Thymus (tissue), 14 donors: ENCODE measurements at places on chromosomes 4 and X. TPM values are rescaled to one million over a fixed set of nuclear protein-coding genes. Genes with fewer than 3 reads are reported as not detected.
A peak's percentile ranks its signal among the peaks of the same experiment; 100 is the strongest.

MAGEA3 gene
- 0.05 TPM for polyA plus RNA-seq

GRCh38 chr4:137572647-137573046, 40.4 kb upstream of the PCDH18 start:
- DNase-seq, result no peak

- DNase-seq, result no peak
Observed at GRCh38 chr4:3680656-3681055, 85.5 kb upstream of the ADRA2C start.

IL2RG gene
- polyA plus RNA-seq, result 197 TPM

GRCh38 chr4:163279713-163280112, 52.7 kb downstream of the NPY1R start:
- DNase-seq, result no peak

GRCh38 chrX:17820100-17820499, 41.0 kb downstream of the RAI2 start:
- no peak for DNase-seq

DNA sequence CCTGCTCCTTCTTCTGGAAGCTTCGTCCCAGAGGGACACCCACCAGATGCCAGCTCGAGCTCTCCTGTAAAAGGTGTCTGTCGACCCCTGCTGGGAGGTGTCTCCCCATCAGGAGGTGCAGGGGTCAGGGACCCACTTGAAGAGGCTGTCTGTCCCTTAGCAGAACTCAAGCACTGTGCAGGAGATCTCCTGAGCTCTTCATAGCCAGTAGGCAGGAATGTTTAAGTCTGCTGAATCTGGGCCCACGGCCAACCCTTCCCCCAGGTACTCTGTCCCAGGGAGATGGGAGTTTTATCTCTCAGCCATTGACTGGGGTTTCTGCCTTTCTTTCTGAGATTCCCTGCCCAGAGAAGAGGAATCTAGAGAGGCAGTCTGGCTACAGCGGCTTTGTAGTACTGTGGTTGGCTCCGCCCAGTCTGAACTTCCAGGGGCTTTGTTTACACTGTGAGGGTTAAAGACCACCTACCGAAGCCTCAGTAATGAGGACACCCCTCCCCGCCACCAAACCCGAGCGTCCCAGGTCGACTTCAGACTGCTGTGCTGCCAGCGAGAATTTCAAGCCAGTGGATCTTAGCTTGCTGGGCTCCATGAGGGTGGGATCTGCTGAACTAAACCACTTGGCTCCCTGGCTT, 1383.0 kb upstream of the TENM3 start:
- DNase-seq, result no peak

PF4V1 gene
- 0.57 TPM for polyA plus RNA-seq

HOPX gene
- polyA plus RNA-seq, result 99.6 TPM

DNA sequence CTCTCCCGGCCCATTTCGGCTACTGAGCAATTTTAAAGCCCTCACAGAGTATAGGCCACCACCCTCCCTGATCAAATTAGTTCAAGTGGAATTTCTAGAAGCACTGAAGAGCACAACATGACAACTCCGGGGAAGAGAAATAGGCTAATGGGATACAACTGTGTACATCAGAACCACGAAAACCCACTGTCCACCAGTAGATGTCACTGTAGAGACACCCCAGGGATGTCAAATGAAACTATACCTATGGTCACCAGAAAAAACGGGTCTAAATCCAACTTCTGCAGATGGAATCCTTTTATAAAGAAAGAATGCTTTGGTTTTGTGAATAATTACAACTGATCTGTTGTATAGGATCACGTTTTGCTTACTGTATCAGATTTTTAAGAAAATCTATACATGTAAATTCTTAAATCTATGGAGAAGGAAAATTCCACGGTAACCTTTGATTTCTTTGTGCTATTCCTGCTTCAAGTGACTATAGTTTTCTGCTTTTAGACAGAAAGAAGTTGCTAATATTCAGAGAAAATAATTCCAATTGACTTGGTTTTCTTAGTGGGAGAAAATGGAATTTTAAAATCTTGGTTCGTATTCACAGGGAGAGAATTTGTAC, 29.5 kb upstream of the MAP3K15 start:
- DNase-seq, result peak; percentile 58

DNA sequence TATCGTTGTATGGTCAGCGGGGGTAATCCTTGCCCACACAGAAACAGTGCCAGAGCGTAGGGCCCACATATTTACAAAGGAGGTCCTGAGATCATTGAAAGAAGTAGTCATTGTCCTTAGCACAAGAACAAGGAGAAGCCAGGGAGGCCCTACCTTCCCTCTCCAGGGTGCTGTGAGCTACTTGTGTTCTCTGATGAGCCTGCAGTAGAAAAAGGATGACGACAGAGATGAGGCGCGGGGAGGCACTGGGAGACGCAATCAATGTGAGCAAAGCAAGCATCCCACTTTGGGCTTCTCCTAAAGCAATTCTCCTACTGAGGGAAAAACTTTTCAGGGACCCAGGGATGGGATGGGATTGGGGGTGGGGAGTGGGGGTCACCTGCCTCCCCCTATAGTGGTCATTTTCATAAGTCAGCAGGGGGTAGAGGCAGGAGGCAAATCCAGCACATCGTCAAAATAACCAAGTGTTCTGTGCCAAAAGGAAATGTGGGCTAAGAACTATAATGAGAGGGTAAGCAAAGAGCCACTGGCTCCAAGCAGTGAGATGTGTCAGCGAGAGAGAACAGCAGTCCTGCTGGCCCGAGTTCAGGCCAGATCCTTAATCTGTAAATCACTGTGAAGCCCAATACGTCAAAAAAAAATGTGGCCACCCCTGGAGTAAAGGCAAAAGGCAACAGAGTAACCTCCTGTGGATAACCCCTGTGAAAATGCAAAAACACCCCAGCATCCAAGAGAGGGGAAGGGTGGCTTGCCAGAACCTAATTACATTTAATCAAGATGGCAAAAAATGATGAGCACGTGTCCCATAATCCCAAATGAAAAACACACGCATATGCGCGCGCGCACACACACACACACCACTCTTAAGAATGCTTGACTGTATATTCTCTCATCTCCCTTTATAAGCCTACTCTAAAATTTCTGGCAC, 136.6 kb upstream of the HHIP start:
- DNase-seq, result no peak

GRCh38 chr4:161704040-161704439, 459.8 kb downstream of the FSTL5 start:
- no peak for DNase-seq

CORIN gene
- polyA plus RNA-seq, result 0.78 TPM

RNF212 gene
- 11.2 TPM for polyA plus RNA-seq

- DNase-seq, result no peak
Observed at GRCh38 chr4:16532240-16532970, 306.1 kb upstream of the TAPT1 start.

- no peak for DNase-seq
Observed at GRCh38 chrX:19566359-19567222, 51.3 kb upstream of the MAP3K15 start.

MCF2 gene
- 2.0 TPM for polyA plus RNA-seq

GRCh38 chr4:136337216-136337615, 1195.1 kb downstream of the PCDH18 start:
- no peak for DNase-seq

GRCh38 chr4:140662082-140662869, 93.5 kb upstream of the UCP1 start:
- no peak for DNase-seq

DNA sequence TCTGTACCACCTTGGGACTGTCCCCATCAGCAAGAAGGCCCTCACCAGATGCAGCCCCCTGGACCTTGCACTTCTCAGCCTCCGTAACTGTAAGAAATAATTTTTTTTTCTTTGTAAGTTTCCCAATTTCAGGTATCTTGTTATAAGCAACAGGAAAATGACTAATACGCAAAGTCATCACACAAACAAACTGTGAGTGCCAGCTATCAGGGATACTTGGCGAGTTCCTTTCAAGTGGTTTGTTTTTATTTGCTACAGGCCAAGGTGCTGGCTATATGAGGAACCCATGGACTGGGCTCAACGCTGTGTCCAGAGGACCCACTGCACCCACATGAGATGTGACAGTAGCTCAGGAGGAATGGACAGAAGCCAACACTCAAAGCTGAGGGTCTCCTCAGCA, 11.5 kb upstream of the GPM6B start:
- DNase-seq, result no peak

DNA sequence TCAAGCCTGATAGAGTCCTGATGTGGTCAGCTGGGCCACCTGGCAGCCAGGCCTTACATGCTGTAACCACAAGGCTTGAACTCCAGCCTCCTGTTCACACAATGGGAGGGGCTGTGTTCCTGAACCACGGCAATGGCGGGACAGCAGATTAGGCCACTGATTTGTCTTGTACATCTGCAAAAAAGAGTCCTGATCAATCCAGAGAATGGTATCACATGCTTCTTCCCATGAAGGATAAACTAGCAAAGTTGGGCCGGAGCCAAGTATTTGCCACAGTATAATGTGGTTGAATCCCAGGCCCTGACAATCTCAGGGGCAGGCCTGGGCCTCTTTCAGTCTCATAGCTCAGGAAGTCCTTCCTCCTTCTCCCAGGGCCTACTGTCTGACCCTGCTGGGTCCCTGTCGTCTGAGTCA, 2182.5 kb upstream of the AGA start:
- no peak for DNase-seq

DNA sequence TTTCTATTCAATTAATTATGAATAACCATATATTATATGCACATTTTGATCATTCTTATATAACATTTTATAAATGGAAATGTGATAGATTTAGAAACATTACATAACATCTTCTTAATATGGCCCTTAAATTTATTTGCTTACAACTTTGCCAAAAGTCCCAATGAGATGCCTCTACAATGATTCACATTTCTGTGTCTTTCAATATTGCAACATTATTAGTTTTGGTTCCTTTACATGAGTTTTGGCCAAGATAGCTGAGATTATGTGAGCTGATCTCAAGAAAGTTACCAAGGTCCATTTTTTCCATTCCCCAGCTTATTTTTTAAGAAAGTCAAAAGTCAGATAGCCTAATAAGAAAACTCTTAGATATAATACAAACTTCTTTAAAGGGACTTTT, 361.2 kb downstream of the PCDH7 start:
- DNase-seq, result no peak

DNA sequence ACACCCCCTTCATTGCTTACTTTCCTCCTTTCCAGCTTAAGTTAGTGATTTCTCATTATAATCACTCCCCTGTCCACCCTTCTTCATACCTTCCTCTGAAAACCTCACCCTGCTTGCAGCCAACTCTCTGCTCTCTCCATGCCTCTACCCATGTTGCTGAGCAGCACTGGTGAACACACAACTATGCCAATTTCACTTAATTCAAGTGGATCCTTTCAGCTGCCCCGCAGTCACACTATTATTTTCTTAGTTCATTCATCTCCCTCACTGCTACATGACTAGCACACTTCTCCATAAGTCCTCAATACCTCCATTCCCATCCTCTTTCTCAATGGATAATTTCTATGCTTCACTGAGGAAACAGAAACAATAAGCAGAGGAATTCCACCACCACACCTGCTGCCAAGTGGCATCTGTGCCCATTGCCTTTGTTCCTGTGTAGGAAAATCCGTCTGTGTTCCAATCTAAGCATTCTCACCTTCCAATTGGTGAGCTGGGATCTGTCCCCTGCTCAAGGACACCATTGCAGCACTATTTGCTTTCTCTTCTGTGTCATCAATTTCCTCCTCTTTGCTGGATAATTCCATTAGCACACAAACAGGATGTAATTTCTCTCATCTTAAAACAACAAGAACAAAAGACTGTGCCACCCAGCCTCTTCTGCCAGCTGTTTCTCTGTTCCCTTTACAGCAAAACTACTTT, 25.2 kb upstream of the PRSS48 start:
- DNase-seq, result no peak

USP17L21 gene
- polyA plus RNA-seq, result not detected

DNA sequence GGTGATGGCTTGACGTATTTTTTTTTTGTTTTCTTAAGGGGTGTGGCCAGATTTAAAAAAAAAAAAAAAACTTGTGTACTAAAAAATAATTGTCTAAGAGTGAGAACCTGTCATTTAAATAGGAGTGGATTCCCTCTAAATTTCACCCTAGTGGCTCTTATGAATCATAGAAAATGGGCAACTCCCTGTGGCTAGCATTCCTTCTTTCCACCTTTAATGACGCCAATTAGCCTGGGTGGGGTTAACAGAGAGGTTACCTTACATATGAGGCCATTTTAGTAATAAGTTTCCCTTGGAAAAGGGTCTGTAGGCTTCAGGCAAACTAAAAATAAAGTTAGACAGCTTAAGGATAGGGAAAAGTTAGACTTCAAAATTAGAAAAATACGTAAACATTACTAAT, 223.5 kb upstream of the FAM241A start:
- no peak for DNase-seq

ITIH6 gene
- not detected for polyA plus RNA-seq

DNA sequence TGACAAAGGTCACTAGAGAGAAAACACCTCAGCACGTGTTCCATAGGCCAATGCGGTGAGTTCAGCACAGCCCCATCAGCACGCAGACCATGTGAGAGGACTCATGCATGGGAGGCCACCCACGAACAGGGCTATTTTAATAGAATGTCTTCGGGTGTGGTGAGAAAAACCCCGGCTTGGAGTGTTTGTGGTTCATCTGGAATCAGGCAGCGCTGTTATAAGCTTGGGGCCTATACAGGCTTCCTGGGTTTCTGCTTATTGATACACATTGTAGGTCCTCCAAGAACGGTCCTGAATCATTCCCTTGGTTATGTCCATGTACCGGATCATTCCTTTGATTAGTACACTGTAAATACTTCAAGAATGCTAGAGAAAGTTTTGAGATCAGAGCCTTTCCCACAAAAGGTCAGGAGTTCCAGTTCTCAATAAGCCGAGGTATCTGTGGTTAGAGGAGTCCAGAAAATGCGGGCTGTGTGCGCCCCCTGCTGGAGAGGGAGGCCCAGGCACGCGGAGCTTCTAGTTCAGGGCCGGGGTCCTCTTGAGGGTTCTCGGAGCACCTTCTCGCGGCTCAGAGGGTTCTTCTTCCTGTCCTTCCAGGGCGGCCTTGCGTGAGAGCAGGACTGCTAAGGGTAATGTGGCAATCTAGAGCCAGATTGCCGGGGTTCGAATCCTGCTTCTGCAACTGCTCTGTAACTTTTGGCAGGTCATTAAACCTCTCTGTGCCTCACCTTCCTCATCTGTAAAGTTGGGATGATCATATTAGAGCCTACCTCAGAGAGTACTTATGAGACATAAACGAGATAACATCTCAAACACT, 51.8 kb downstream of the TLR10 start:
- DNase-seq, result peak; percentile 74

F8A3 gene
- polyA plus RNA-seq, result 4.4 TPM

DNA sequence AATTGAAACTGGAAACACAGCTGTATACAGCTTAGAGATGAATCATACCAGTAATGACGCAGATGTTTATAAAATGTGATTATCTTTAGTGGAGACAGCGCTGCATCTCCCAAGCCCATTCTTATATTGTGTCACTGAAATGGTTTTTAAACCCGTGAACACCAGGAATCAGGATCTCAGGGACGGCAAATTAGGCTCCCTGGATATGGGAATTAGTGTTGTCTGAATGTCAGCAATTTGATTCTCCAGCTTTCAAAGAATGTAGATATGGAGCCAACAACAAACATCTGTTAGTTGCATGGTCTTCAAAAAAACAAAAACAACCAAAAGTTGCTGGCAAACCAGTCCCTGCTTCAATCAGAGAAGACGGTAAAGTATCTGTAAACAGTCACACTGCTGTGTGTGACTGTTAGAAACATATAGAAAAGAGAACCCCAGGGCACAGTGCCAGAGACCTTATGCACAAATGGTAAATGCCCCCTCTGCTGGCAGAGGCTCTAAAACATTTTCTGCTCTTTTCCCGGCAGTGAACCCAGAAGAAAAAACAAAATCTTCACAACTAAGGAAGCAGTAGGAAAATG, 351.9 kb upstream of the FTHL17 start:
- DNase-seq, result no peak
